ENCODE measurements at places on chromosomes 4 and X. TPM values are rescaled to one million over a fixed set of nuclear protein-coding genes. Genes with fewer than 3 reads are reported as not detected.

CYSLTR1 gene
- not detected for polyA plus RNA-seq

- DNase-seq: no peak
Observed at GRCh38 chr4:12778191-12778590, 705.9 kb downstream of the RAB28 start.

DNA sequence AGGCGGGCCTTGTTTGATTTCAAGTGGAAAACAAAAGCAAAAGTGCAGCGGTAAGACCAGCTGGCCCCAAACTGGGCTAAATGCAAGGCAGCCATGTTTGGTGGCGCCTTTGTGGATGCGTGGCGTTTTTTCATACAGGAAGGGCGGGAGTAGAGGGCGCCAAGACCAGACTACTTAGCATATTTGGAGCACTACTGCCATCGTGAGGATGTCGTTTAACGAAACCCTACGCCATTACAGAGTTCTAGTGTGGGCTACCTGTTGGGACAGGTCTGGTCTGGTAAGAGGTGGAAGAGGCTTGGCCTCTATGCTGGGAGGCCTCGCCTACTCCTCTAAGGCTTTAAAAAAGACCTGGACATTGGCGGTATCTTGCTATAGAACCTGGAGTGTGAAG, 230.7 kb upstream of the STK26 start:
- DNase-seq: no peak

- DNase-seq: peak; percentile 72
Observed at GRCh38 chr4:39362827-39363226, 3.3 kb downstream of the RFC1 start.

- no peak for DNase-seq
Observed at GRCh38 chr4:38163216-38164006, 203.2 kb downstream of the PTTG2 start.

GRCh38 chrX:124015721-124016120, 54.2 kb downstream of the STAG2 start:
- DNase-seq: no peak
